ENCODE measurements at places on chromosomes 1 and 21.

- no peak for DNase-seq
These were observed 74.9 kb upstream of the BEND5 start for GRCh38 chr1:48851638-48852037.

DNA sequence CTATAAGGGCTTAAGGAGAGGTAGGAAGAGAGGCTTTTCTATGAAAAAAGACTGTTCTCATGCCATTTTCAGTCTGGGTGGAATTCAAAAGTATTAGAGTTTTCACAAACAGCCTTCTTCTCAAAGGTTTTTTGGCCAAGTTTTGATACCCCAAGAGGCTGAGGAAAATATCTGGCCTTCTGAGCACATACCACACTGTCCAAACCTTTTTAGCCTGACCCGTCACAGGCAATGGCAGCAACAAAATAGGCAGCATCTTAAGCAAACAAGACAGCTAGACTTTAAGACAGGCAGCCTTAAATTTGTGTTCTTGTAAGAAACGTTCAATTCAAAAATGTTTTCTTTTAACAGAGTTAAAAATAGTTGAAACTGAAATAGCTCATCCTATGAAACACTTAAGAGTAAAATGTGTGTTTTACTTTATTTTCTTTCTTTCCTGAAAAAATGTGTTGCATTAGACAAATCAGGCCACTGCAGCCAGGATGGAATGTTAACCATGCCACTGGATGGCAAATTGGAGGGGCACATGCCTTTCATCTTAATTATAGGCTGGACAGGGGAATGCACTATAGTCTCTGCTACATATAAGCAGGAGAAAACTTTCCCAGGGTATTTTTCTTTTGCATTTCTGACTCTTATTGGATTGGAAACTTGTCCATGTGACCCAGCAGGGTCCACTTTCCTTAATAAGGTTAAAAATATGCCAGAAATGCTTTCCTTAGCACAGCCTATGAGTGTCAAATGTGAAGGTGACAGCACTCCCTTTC lies 315.0 kb downstream of the TGFB2 start:
- no peak for DNase-seq

- DNase-seq: no peak
These were observed 32.4 kb downstream of the BCAR3 start for GRCh38 chr1:93649231-93649630.

- DNase-seq: no peak
These were observed 40.4 kb downstream of the COL18A1 start for GRCh38 chr21:45445369-45445768.
